Sciatic nerve (tissue), 2 donors: ENCODE measurements at places on chromosomes 6 and 20.

DNA sequence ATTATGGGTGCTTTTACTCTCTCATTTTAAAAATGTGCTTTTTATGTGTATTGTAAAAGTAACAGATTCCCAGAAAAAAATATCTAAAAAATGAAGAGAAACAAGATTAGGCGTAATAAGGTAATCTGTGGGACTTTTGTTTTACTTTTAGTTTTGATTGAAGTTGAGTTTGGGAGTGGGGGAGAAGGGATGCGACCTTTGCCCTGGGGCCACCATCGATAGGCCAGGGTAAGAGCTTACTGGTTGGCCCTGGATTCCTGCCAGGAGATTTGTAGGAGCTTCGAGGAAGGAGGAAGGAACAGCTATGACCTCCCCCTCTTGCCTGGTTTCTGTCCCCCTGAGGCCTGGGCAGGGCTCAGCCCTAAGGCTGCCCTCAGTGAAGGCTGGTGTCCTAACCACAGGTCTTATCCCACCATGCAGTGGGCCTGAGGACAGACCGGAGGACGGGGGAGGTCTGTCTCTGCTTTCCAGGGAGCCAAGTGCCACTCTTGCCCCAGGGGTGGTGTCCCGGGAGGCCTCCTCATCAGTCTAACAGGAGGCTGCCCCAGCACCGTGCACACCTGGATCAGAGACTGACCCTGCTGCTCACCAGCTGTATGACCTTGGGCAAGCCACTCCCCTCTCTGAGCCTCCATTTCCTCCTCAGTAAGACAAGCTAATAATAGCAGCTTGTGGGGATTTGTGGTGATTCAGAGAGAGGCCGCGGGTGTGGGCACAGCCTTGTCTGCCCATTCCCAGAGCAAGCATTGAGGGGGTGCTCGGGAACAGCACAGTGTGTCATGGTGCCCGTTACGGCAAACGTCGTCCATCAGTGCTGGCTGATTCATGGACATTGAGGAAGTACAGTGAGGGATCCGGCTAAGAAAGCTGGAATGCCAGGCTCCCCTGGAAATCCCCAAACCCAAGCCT, 21.2 kb downstream of the TGM2 start:
- DNase-seq, result no peak

GRCh38 chr6:42295181-42295580, 77.5 kb upstream of the MRPS10 start:
- no peak for DNase-seq

DNA sequence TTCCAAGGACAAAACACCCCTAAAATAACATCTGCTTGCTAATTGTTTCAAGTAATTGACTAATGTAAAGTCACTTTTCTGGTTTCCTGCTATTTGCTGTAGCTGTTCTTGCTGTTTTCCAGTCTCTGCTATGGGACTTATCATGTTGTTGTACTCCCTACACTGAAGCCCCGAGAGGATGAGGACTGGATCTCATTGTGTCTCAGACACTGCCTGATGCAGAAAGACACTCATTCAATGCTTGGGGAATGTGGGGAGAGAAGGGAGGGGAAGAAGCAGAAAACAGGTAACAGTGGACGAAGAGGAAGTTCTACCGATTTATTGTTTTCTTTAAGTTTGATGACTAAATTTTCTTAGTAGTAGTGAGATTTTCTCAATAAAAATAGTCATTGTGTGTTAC, 79.8 kb downstream of the DOK5 start:
- no peak for DNase-seq

DNA sequence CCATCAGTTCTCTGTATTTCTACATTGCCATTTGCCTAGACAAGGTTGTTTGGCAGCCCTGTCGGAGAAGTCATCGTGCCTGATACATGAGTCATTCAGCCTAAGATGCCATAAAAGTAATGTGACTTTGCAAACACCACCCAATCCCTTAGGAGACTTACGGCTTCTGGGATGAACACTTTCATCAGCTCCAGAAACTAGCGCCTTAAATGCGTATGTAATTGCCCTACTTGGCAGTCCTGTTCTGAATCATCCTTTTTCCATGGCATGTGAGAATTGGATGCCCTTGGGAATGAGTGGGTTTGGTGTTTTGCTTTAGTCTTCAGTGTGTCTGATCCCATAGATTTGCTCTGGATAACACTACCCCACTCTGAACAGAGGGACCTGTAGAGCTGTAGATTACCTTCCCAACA, 158.5 kb downstream of the SASH1 start:
- DNase-seq, result no peak

DNA sequence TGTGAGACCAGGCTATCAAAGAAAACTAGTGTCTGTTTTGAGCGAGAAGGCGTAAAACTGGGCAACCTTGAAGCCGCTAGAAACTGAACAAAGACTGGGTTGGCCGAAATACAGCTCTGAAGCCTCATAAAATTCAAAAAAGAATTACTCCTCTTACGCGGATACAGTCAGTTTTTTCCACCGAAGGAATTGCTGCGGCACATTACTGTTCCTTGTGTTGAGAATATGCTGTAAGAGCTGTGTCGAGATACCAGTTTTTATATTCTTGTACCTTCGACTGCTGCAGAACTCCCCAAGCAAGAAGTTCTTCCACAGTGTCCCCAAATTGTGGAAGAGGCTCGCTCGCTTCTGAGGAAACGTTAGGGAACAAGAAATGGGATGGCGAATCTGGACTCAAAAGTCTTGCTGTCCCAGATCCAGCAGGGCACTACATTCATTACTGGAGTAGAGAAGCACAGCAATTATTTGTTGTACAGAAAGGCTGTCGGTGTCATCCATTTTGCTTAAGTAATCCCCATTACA, 523 bp upstream of the COX7A2 start:
- DNase-seq, result no peak

GRCh38 chr6:753486-753885, 60.5 kb upstream of the EXOC2 start:
- DNase-seq, result no peak

- peak; percentile 79 for DNase-seq
These were observed 103.1 kb downstream of the SULF2 start for GRCh38 chr20:47682028-47682783.

- no peak for DNase-seq
These were observed at the start of gene GLP1R for GRCh38 chr6:39048481-39049399. TSS of gene GLP1R (plus strand) at chr6:39048781. CDS start at chr6:39048841, 60 bp downstream.

DNA sequence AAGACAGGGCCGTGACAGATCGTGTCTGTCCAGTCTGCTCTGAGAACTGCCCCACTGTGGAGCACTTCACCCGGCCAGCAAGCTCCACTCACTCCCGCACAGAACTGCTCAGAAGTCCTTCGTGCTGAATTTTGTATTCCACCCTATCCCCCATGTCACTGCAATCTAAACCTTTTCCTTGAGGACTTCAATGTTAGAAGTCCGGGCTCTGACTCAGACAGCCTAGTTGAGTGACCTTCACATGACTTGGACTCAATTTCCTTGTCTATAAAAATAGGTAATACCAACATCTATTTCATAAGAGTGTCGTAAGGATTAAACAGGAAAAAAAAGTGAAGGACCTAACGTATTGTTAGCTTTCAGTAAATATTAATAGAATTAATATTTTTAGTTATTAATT, 161.6 kb downstream of the QRSL1 start:
- no peak for DNase-seq

DNA sequence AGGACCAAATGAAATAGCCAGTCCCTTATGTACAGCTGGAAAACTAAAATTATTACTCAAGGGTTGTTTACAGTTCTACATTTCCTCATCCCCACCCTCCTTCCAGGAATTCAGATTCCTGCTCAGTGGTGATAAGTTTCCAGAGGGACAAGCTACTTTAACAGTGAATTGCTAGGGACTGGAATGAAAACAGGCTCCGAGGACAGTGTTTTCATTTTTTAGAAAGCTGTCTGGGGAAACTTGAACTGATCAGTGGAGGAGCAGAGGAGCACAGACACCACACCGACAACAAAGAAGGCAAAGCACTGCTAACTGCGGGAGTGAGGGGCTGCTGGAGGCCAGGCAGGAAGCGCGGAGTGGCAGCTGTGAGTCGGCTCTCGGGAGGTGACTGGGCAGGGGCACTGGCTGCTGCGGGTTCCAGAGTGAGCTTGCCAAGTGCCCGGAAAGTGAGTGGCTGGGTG, 322.2 kb downstream of the ESR1 start:
- no peak for DNase-seq

DNA sequence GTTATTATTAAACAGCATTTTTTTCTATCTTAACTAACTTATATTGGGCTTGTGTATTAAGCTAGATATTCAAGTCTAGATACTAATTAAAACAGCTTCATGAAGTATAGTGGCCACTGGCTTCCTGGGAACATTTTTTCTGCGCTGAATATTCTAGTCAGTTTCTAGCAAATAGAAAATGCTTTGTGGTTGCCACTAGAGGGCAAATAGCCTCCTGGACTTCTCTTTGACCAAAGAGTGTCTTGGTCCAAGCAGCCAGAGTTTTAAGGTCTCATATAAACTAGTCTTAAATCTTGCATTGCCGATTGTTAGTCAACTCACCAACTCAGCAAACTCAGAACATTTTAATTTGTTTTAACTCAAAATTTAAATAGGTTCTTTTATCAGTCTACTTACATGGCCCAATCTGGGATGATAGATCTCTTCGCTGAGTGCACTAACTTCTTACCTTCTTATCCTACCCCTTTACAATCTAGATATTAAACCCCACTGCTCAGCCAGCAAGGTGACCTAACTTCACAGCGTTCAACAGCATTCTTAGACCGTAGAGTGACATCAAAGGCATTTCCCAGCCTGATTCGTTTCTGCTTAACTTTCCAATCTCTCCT, 24.6 kb upstream of the ID4 start:
- no peak for DNase-seq

GRCh38 chr6:107819964-107820337, 4.2 kb downstream of the SCML4 start:
- no peak for DNase-seq

- DNase-seq, result no peak
These were observed 39.9 kb downstream of the BMP6 start for GRCh38 chr6:7765575-7766325.

DNA sequence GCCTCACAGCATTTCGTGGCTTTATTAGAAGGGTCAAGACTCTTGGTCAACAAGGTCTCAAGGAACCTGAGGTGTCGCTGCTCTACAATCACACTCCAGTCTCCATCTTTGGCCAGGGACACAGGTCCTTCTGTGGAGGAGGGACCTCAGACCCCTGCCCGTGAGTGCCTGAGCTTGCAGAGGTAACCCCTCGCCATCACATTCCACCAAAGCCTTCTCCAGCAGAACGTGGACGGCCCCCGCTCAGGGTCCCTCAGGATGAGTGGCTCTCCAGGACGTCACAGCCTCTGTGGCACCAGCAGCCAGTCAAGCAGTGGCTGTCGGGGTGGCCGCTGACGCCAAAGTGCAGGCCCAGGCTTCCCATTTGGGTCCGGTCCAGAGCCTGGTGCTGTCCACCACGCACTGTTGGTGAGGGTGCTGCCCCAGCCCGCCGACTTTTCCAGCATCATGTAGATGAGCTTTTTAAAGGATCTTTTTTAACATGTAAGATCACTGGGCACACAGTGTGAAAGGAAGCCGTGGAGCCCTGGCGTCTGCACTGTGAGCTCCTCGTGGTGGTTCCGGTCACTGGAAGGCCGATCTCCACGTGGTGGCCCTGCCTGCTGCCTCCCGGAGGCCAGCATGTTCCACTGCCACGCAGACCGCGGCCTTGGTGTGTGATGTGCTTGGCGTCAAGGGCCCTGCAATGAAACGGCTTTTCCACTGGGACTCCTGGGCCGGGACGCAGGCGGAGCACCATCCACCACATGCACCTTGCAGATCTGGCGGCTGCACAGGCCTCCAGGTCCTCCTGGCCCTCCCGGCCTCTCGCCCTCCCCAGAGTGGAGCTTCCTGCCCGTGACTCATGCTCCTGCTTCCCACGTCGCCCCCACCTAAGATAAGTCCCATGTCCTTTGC, 8.3 kb upstream of the KIF25 start:
- no peak for DNase-seq

DNA sequence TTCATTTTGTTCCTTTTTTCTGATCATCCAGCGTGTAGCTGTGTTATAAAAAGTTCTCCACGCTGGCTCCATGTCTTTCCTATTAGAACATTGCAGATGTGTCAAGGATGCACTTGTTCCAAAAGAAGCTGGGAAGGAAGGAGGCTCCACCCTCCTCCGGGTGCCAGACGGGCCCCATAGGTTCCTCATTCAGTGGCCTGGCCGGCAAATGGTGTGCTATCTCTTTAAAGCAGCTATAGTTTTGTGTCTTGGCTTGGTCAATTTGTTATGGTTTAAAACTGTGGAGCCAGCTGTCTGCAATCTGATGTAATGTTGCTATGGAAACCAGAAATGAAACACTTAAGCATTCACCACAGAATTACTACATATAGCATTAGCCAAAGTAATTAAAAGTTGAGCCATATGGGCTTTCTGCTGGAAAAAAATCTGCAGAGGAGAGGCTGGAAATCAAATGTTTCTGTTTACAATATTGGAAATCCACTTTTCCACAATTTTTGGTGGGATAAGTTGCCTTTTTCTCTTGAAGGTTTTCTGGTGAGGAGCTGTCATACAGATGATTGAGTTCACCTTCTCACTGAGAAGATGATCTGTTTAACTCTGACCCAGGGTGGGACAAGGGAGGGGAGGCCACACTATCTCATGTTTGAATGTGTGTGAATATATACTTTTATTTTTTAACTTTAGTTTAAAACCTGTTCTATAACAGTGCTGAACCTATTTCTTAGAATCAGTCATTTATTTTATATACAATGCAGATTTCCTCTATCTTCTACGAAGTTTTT, 167.4 kb downstream of the SASH1 start:
- DNase-seq, result no peak

GRCh38 chr6:108027594-108027993, 46.9 kb downstream of the OSTM1 start:
- no peak for DNase-seq

DNA sequence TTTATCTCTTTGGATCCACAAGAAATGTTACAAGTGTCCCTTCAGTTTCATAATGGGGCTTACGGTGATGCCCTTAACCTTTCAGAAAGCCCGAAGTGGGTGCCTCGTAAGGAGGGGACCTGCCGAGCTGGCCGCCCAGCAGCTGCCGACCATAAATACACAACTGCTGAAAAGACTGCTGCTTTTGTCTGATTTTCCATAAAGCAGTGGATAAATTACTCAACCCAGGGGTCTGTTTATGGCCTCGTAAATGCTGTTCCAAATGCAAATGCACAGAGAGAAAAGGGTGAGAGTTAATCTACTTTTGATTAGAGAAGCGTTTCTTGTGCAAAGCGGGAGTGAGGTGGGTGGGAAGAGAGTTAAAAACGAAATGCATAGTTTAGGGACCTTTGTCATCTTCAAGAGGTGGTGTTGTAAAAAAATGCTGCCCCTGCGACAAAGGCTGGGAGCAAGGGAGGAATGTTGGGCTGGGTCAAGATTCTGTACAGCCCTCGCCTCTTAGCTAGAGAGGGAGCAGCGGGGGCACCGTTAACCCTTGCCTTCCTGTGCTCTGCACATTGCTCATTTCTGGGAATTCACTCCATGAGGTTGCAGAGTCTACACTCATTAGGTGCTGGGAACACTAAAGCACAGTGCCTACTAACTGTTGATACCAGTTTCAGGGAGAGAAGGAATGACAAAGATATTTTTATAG, 112.0 kb upstream of the MTHFD1L start:
- DNase-seq, result no peak

GRCh38 chr6:21121636-21122136, 471.9 kb upstream of the SOX4 start:
- no peak for DNase-seq

GRCh38 chr20:46791722-46792416, 82.4 kb downstream of the SLC2A10 start:
- DNase-seq, result no peak

- no peak for DNase-seq
These were observed 24.8 kb downstream of the RNF146 start for GRCh38 chr6:127291495-127291894.

GRCh38 chr20:50977066-50978021, 18.7 kb downstream of the MOCS3 start:
- no peak for DNase-seq
